Breast epithelium (tissue), 4 donors: ENCODE measurements at places on chromosomes 12 and 14.

DNA sequence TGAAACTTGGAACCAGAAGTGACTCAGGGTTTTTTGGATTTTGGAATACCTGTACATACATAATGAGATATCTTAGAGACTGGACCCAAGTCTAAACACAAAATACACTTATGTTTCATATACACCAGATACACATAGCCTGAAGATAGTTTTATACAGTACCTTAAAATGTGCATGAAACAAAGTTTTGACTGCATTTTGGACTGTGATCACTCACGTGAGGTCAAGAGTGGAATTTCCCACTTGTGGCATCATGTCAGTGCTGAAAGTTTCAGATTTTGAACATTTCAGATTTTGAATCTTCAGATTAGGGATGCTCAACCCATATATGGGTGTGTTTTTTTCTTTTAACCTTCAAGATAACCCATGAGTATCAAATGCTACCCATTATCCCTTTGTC is 6.6 kb downstream of the SBNO1 start:
- H3K27me3 ChIP-seq: no peaks in the 10 kb centered on the region
- H3K4me3 ChIP-seq: no peak overlapping the region
- no peak overlapping the region for H3K27ac ChIP-seq
- no peak for DNase-seq
- H3K36me3 ChIP-seq: no peaks in the 10 kb centered on the region

DNA sequence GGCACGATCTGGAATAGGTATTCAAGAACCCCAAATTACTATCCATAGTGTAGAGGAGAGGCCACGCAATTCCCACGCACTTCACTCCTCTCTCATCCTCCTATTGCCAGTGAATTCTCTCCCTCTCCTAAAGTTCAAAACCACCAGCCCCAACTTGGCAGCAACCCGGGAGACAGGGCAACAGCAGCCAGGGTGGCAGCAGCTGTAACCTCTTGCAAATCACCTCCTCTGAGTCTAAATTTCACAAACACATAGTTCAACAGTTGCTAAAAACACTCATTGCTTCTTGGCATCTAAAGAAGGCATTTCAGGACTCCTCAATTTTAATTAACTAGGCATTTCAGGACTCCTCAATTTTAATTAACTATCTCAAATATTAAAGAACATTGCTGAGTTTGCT is 37.7 kb upstream of the MANSC4 start:
- H3K4me1 ChIP-seq: no peaks in the 10 kb centered on the region
- DNase-seq: no peak
- H3K27ac ChIP-seq: no peak overlapping the region
- H3K4me3 ChIP-seq: no peak overlapping the region
- no peaks in the 10 kb centered on the region for H3K36me3 ChIP-seq

DNA sequence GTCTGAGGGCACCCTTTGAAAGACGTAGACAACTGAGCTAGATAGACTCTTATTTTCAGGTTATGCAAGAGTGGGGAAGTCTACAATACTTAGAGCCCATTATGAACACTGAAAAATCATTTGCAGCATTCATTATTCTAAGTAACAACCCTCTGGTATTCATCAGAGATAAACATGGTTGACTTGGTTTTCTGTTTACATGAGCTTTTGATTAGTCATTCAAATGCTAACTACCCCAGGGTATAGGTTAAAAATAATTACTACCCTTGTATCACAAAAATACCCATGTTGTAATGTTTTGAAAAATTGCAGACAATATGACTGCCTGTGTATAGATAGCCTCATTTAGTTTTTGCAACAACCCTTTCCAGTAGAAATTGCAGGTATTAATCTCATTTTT is 78.5 kb downstream of the PPFIBP1 start:
- no peak for DNase-seq
- no peak overlapping the region for H3K4me3 ChIP-seq

DNA sequence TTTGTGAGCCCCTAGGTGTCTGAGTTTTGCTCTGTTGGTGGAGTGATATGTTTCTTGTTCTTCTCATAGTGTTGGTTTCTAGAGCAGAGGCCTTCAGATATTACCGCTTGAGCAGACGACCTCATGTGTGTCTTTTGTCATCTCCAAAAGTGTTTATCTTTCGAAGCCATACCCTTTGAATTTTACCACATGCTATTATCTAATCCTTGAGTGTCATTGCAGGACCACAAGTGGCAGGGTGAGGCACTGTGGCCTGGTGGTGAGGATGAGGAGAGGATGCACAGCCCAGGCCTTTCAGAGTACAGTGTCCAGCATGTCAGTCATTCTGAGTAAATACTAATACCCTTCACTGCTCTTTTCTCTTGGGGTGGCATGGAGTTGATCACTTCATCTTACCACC is 57.2 kb upstream of the CISTR start:
- no peaks in the 10 kb centered on the region for H3K4me1 ChIP-seq
- no peak for DNase-seq
- no peak overlapping the region for H3K27ac ChIP-seq
- no peaks in the 10 kb centered on the region for H3K36me3 ChIP-seq
